Body of pancreas (tissue), 4 donors: ENCODE measurements at places on chromosomes 7 and 10.

- peak; percentile 40 for DNase-seq
These were observed 506 bp downstream of the CTTNBP2 start for GRCh38 chr7:117872561-117873309.

GRCh38 chr10:96295475-96295874 lies 8.8 kb upstream of the DNTT start:
- no peak for DNase-seq

DNA sequence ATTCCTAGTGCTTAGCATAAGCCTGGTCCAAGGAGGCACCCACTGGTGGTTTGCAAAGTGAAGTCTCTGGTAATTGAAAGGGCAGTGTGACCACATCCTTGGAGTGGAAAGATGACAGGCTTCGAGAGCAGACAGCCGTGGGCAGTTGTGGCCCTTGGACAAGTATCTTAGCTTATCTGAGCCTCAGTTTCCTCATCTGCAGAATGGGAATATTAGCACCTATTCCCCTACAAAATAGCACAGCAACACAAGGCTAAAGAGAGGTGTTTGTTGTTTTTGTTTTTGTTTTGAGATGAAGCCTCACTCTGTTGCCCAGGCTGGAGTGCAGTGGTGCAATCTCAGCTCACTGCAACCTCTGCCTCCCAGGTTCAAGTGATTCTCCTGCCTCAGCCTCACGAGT lies 29.3 kb downstream of the MYL10 start:
- DNase-seq = no peak

GRCh38 chr10:3421537-3422257 lies 249.1 kb upstream of the PITRM1 start:
- DNase-seq = no peak

GRCh38 chr10:52258799-52259425 lies 55.2 kb upstream of the DKK1 start:
- DNase-seq = no peak

GRCh38 chr10:128063736-128064107 lies 62.5 kb downstream of the MKI67 start:
- DNase-seq = no peak

DNA sequence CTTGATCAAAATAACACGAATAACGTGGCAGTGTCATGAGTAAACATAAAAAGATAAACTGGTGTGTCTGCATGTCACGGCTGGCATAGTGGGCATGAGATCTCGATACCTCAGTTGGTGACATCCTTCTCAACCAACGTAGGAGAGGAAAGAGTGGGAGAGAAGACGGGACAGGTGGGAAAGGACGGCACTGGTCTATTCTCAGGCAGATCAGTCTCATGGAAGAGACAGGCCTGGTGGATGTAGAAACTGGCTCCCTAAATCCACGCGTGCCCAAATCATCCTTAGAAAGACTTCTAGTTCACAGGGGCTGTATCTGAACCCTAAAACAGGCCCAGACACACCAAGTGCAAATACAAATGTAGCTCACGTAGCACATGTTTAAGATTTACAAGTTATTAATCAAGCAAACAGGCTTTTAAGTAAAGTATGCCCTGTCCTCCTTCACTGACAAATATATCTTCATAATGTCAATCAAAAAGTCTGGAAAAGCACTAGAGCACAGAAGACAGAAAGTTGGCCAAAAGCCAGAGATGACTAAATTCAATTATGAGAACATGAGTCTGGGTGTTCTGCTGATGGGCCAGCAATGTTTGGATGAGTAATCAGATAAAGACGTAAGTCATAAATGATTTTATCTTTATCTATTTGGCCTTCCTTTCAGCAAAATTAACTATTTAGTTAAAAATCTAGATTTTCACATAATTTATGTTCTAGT lies 56.3 kb downstream of the SFMBT2 start:
- no peak for DNase-seq

DNA sequence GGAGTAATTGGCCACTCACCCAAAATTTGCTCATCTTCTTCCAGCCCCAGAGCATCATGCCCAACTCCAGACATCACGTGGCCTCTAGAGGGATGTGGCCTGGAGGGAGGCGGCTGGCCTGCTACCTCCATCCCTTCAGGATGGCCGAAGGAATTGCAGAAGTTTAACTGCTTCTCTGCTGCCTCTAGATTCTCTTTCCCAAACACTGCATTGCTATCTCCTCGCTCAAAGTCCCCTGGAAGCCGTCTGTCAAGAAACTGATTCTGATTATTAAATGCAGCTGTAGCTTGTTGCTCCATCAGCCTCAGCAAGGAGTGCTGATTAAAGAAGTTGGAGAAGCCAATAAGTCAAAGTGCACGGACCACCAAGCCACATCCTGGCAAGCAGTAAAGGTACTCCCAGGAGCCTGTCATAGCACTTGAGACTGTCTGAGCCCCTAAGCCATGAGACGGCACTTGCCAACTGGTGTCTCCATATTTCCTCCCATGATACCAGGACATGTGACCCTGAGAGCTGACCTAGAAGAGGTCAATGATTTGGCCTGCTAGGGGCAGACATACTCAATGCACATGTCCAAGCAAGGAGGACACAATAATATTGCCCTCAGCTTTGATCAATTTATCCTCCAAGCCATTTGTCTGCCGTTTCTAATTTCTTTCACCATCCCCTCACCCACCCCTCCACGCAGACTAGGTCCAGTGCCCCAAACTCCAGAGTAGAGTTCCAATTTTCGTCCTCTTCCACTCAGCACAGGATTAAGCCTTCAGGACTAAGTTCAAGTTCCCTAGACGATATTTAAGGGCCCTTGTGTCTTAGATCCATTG lies 84.2 kb downstream of the TBXAS1 start:
- no peak for DNase-seq

GRCh38 chr10:63458177-63458576 lies 7.6 kb downstream of the JMJD1C start:
- DNase-seq = no peak

GRCh38 chr10:31702954-31703353 lies 225.7 kb downstream of the ARHGAP12 start:
- DNase-seq = no peak

- DNase-seq = no peak
These were observed 2.9 kb downstream of the AQP1 start for GRCh38 chr7:30914596-30914995.

DNA sequence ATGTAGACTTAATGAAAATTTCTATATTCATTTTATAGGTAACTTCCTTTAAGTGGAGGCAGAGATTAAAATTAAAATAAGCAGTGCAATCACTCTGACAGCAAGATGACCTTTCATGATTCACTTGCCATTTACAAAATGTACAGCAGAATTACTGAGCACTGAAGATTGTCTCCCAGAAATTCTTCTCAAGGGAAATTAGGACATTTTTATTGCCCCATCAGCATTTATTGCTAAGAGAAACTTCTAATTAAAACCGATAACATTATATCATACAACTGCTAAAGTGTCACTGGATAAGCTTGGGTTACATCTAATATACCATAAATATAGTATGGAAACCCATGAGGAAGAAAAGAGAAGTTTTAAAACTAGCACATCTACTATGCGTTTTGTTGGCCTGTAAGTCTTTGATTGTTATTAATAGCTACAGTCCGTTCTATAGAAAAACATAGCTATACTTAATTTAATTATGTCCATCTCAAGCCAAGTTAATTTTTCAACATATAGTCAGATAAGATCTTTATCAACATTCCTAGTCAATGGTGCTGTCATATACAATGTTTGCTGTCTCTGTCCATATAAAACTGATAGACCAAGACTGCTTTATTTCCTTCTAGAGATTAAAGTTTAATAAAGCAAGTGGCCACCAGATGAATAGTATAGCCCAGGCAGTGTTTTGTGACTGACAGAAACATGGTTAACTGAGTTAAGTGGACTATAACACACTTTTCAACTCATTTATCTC lies 217.1 kb upstream of the HGF start:
- no peak for DNase-seq

GRCh38 chr10:127797339-127797738 lies 60.4 kb downstream of the FOXI2 start:
- no peak for DNase-seq

DNA sequence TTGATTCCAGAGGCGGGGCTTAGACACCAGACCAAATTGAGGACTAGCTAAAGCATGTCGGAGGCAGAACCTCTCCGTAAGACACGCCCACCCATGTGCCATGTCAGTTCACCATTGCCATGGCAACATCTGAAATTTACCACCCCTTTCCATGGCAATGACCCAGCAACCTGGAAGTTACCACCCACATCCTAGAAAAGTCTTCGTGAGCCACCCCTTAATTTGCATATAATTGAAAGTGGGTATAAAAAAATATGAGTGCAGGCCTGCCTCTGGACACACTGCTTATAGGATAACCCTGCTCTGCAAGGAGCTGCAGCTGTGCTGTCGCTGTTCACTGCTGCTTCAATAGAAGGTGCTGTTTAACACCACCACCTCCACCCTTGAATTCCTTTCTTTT lies 28.0 kb downstream of the TMEM270 start:
- DNase-seq = no peak

- no peak for DNase-seq
These were observed 528.9 kb downstream of the PARD3 start for GRCh38 chr10:34286136-34286739.

DNA sequence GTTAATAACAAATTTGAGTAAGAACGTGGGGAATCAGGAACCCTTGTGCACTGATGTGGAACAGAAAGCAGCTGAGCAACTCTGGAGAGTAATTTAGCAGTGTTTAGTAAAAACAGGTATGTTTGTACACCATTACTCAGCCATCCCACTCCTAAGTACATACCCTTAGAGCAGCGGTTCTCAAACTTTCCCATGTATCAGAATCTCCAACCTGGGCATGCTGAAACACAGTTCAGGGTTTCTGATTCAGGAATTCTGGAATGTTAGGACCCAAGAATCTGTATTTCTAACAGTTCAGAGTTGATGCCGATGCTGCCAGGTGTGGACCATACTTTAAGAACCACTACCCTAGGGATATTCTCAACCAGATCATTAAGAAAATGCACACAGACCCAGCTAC lies 5.1 kb downstream of the SGMS1 start:
- DNase-seq = no peak

- DNase-seq = no peak
These were observed 1.4 kb upstream of the CTBP2 start for GRCh38 chr10:125161707-125162119.

- no peak for DNase-seq
These were observed 7.0 kb upstream of the NDST2 start for GRCh38 chr10:73818402-73818801.

- no peak for DNase-seq
These were observed 36.9 kb downstream of the PARD3 start for GRCh38 chr10:34778237-34778636.

- DNase-seq = no peak
These were observed 23.2 kb downstream of the SKAP2 start for GRCh38 chr7:26841003-26841739.

GRCh38 chr7:44093102-44093641 lies 10.8 kb upstream of the POLM start:
- DNase-seq = no peak
